ENCODE measurements at places on chromosomes 7 and 10.

- peak; percentile 31 for DNase-seq
These were observed 88.4 kb downstream of the BEND7 start for GRCh38 chr10:13440185-13441061.

GRCh38 chr10:121519901-121520493, 78.2 kb downstream of the FGFR2 start:
- no peak for DNase-seq

DNA sequence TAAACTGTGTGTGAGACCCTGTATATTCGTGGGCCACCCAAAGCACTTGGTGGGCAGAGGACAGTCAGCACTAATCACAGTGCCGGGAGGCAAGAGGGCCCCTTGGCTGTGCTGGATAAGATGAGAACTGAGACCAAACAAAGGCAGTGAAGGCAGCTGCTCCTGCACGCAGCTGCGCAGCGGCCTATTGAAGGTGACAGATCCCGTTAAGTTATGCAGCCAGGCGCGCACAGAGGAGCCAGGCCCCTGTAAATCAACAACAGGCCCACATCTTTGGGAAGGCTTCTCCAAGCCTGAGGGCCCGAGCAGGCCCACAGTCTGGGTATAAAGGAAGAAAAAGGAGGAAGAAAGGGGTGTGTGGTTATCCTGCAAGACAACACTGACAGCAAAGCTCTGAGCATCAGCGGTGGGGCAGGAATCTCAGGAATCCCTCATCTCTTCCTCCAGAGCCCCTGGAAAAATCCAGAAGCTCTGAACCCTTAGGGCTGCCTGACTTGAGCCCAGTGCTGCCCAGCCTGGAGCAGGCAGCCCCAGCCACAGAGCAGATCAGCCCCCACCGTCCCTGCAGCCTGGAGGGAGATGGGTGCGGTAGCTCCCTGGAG, 154.2 kb downstream of the ARHGAP12 start:
- no peak for DNase-seq

- no peak for DNase-seq
These were observed 27.0 kb upstream of the JAZF1 start for GRCh38 chr7:28207486-28208158.

DNA sequence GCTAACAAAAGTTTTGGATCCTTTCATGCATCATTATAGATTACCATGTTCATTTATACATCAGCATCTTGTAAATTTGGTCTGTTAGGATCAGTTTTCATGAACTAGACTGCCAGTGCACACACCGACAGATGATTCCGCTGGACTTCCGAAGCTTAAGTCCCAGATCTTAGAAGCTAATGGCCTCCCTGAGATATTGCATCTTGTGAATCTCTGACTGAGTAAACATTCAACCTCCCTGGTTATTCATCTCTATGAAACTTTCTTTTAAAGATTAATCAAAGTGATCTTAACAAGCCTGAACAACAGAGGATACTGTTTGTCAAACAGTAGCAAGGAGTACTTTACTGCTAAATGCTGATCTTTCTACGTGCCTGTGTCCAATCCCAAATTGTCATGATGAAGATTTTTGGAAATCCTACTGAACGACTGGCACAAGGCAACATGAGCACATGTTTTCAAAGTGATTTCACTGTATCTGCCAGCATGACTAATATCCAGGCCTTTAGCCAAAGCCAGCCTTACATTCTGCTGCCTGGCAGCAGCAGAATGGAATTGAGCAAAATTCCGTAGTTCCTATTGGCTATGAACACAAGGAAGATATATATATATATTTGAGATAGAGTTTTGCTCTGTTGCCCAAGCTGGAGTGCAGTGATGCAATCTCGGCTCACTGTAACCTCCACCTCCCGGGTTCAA, 91.3 kb upstream of the ANK3 start:
- DNase-seq: peak; percentile 4

DNA sequence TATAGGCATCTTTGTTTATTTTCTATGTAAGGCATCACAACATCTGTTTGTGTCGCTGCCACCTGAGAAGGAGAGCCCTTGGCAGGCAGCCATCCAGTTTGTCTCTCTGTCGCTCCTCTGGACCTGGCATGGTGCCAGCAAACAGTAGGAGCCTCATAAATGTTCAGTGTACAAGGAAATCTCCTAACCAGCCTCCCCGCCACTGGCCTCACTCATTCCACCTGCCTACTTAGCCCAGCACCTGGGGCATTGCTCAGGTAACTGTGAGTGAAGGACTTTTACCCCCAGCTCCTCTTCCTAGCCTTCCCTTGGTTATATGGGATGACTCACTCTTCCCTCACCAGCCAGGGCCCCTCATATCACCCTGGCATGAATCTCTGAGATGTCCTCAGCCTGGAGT, 61.7 kb upstream of the NPTX2 start:
- no peak for DNase-seq

- no peak for DNase-seq
These were observed 583.5 kb upstream of the SEMA3D start for GRCh38 chr7:85770332-85770731.

DNA sequence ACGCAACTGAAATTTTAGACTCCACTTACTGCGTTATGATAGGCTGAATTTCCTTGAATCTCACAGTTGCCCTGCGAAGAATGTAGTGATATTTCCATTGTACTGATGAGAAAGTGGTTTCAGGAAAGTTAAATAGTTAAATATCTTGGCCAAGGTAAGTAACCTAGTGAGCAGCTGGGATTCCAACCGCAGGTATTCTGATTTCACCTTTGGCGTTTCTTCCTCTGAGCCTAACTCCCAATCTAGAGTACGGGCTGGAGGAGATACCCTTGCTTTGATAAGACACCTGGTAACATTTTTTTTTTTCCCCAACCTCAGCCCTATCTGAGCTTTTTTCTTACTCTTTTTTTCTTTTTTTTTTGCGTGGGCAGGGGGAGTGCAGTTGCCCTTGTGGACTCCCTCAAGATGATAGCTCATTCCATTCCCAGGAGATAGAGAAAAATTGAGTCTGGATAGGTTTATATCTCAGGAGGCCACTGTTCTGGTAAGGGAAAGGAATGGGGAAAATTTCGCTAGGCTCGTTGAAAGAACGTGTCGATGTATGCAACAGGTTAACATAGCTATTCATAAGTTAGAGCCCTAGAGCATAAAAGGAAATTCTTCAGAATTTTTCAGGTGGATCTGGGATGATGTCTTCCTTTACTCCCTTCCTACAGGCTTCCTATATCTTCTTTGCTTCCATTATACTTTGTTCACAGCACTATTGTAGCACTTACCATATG, 3.1 kb upstream of the TAS2R38 start:
- no peak for DNase-seq

DNA sequence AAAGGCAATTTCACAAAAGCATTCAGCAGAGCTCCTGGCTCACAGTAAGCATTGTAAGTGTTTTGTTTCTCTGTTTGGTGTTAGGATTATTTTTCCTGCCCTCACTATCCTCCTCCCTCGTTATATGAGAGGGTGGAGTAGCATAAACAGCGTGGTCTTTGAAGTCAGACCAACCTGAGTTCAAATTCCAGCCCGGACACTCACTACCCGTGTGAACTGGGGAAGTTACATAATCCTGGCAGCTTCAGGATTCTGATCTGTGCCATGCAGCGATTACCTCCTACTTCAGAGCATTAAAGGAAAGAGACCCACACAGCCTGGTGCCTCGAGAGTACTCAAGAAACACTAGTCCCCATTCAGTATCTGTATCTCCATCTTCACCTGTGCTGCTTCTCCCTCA, 386.5 kb downstream of the INHBA start:
- DNase-seq: no peak

- peak; percentile 13 for DNase-seq
These were observed 20.4 kb upstream of the ST8SIA6 start for GRCh38 chr10:17474595-17475323.

GRCh38 chr7:85004402-85004801, 182.5 kb downstream of the SEMA3D start:
- no peak for DNase-seq

DNA sequence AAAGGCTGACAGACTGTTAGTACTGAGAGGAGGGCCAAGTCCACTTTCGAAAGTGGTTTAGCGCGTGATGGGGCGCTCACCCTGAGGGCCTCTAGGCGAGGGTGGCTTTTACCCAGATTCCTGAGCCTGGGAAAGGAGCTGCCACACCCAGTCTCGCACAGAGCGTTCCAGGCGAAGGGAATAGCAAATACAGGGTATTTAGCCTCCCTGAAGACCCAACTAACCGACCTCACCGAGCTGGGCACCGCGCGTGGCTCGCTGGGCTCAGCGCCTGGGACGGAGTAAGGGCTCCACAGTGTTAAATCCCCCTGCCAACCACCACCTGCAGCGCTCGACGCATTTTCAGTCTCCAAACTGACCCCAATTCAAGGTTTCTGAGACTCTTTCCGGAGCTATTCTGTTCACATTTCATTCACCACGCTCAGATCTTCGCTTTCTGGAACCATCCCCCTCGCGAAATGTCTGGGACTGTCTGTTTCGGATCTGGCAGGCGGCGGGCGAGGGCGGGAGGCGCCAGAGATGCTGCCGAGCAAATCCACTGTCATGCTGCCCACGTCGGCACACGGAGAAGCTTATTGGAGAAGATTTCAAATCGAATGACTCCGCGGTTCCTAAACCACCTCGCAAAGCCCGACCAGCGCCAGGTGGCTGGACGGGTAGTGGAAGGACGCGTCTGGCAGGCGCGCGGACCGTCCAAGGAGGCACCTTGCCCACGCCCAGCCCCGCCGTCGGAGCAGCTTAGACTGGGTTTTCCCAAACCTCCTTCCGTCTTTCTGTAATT, 1.4 kb upstream of the OSBPL3 start:
- no peak for DNase-seq

- no peak for DNase-seq
These were observed at the start of gene CALML3 for GRCh38 chr10:5524641-5525560. Gene CALML3, plus strand, starts transcription at chr10:5524961. Its CDS starts 125 bp downstream, at chr10:5525086.

DNA sequence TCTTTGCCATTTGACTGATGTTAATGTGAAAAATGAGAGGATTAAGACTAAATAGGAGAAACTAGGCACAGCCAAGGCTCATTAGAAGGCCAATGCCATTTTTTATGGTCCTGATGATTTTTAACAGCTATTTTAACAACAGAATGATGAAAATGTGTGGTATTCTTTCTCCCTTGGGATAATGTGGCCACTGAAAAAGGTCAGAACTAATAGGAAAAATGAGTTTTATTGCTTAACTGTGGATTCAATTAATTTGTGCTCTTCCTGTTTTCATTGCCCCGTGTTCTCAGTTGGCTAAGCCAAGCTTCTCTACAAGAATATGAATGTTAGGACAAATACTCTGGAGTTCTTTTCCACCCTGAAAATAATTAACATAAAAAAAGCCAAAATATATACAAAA, 56.6 kb downstream of the BMPER start:
- DNase-seq: no peak
